ENCODE measurements at places on chromosomes 2 and 18.

DNA sequence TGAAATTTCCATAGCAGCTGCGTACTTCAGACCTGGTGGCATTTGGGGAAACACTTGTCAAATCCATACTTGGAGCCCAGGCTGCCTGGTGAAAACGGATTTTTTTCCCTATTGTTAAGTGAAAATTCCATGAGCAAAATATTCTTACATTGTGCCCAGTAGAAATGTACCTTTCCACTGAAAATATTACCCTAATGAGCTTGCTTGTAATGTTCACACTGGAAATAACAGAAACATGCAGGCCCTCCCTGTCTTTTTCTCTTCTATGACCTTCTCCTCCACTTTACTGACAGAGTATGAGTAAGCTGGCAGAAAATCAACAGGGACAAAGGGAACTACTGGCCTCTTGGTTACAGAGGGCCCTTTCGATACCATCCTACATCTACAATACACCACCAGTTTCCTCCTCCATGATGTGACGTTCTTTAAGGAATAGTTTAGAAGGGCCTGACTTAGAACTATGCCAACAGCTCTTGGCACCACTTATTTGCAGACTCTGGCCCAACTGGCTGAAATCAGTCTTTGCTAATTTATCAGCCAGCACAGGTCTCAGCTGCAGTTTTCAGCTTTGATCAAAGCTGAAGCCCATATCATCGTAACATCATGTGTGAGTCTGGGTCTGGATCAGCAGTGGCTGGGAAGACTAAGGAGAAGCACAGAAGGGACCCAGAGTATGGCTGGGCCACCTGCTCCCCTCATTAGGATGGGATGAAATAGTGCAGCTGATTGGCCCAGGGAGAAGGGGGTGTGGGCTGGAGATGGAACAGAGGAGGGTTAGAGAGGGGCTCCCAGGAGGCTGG, 272.2 kb upstream of the ID2 start:
- DNase-seq, result no peak

GRCh38 chr2:158181171-158181570, 79.5 kb downstream of the UPP2 start:
- DNase-seq, result no peak

DNA sequence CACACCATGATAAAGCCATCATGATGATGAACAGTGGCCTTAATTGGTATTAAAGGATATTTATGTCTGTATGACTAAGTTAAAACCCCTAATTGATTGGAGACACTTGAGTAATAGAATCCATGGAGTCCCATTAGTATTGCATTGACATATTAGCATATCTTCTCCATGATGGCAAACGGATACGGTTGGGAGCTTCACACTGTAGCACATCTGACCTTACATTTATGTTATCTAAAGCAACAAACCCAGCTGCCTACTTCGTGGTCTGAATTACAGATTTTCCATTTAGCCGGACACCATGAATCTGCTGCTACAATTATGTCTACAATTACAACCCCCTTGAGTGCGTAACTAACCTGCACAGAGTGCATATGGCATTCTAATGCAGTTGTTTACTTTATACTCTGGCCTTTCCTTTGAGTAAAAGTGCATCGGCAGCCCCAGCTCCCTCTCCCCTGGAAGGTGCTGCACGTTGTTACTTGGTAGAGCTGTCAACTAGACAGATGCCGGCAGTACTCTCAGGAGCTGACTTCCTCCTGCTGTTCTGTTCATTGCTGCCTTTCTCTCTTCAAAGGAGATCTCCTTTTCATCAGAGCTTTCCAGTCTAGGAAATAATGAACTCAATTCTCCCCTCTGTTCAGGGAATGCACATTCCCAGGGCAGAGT, 92.1 kb downstream of the LRRC30 start:
- DNase-seq, result no peak

- DNase-seq, result no peak
These were observed 811 bp downstream of the ADD2 start for GRCh38 chr2:70767079-70767698.

DNA sequence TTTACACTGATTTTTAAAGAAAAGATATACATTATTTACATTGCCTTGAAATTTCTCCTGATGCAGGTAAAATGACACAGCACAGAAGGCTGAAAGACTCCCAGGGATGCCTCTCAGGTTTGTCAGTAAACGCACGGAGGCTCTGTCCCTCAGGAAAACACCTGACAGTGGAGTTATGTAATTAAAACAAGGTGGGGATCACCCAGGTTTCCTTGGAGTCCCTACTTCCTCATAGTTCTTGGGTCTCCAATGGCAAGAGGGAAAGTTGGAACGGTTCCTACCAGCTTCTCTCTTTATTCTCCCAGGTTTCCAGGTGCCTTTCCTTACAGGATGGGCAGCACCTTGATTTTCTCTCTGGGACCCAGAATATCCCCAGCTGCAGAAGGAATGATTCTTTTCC, 654.8 kb downstream of the SLC4A3 start:
- DNase-seq, result no peak

DNA sequence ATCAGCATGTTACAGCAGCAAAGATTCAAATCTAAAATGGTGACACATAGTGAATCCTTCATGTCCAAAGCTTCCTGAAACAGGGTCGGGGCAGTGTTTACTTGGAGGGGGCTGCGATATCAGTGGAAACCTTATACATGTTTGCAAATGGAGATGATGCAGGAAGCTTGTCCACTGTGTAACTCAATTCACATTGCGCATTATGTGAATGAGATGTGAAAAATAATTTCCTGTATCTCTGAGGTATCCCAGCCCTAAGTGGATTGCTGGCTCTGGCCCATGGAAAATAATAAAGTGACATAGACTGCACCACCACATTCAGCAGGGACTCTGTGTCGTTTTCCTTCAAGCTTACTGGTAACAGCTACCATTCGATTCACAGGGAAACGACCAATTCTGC, 505.5 kb downstream of the GALR1 start:
- DNase-seq, result no peak

- DNase-seq, result peak; percentile 24
These were observed 153.7 kb downstream of the TGIF1 start for GRCh38 chr18:3603421-3604234.

- no peak for DNase-seq
These were observed 4.0 kb upstream of the SLC35F5 start for GRCh38 chr2:113760400-113760799.

DNA sequence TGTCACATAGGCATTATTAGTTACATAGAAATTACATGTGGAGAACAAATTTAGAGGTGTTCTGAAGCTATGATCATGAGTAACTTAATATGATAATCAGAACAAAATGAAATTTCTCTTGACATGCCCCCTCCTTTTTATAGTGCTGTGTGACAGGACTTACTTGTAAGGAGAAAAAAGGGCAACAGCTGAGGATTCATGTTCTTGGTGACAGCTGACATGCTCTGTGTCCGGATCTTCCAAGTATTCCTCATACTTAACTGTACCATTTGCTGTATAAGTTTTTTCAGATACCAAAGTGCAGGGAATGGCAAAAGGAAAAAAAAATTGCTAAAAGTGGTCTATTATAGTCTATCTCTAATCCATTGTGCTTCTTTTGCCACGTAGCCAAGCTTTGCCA, 3.5 kb upstream of the MYL1 start:
- DNase-seq, result no peak

GRCh38 chr2:108184419-108184818, 55.3 kb upstream of the SULT1C3 start:
- no peak for DNase-seq

DNA sequence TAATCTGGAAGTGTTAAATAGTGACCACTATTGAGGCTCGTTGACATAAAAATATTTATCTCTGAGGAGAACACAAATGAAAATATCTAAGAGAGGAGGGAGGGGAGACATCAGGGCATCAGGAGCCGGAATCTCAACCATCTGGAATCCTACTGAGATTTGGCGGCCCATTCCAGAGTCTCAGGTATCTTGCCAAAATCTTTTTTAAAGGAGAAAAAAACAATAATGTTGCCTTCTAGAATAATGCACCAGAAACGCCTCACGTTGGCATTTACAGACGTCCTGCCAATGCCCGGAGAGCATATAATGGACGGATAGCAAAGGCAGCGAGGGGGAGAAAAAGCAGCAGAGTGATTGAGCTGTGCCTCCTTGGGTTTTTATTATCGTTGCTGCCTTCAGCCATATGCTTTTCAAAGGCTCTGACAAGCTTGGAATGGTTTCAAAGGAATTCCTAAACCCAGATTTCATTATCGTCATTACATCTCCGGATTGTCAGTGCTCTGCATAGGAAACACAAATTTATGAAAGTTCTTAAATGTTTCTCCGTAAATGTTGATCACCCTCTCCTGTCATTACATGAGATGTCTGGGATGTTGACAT, 30.9 kb upstream of the EGR4 start:
- DNase-seq, result no peak

DNA sequence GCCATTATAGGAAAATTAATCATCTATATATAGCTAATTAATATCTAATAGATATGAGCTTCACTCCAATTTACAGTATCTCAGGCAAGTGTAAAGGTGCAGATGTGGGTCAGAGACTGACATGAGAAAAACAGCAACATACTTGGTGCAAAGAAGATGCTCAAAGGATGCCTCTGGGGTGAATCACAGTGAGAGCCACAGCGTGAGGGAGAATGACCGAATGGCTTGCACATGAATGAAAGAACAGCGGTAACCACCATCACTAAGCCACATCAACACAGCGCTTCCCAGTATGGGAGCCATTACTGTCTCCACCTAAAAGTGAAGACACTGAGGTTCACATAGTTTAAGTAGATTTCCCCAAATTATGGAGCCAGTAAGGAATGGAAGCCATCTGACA, 423.4 kb upstream of the ID2 start:
- DNase-seq, result no peak

GRCh38 chr2:12774395-12774727, 57.6 kb downstream of the TRIB2 start:
- no peak for DNase-seq

DNA sequence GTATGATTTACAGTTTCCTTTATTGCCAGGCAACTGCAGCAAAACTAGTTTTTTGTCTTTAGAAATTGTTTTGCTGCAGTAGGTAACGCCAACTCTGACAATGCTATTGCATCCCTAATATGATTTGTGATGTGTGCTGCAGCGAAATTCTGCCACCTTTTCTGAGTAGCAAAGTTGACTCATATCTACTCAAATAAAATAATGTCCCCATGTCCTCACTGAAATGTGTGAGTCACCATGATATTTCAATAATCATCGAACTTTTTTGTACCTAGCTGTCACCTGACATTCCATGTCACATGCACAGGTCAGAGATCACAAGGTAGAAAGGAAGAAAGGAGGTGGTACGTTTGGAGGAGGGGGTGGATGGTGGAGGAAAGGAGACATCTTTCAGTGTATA, 205.0 kb downstream of the RAD51AP2 start:
- DNase-seq, result no peak

- no peak for DNase-seq
These were observed 82.8 kb downstream of the SKA1 start for GRCh38 chr18:50457639-50458038.

DNA sequence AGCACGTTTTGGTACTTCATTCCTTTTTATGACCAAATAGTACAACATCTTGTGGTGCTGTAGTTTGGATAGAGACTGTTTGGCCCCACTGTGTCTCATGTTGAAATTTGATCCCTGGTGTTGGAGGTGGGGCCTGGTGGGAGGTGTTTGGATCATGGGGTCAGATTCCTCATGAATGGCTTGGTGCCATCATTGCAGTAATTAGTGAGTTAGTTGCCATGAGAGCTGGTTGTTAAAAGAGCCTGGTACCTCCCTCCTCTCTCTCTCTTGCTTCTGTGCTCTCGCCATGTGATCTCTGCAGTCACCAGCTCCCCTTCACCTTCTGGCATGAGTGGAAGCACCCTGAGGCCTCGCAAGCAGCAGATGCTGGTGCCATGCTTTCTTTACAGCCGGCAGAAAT, 50.9 kb downstream of the NCAPH start:
- DNase-seq, result no peak

DNA sequence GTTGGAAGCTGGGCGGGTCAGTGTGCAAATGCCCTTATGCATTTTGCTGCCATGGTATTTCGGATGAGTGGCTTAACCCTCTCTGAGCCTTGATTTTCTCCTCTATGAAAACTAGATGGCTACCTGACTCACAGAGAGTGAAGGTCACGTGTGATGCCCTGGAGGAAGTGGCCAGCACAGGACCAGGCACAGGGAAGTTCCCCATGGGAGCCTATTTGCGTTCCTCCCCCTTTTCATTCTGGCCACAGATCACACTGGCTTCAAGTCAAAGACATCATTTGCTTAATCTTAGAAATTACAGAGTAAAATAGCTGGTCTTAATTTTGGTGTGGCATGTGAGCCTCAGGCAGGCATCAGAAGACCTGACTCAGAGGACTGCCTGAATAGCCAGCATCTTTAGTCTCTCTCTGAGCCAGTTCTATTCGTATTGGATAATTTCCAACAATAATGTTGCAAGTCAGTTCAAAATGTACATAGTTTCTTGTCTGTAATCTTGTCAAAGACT, 57.6 kb upstream of the CD302 start:
- DNase-seq, result no peak

GRCh38 chr2:112938904-112939303, 27.9 kb downstream of the IL37 start:
- DNase-seq, result no peak

DNA sequence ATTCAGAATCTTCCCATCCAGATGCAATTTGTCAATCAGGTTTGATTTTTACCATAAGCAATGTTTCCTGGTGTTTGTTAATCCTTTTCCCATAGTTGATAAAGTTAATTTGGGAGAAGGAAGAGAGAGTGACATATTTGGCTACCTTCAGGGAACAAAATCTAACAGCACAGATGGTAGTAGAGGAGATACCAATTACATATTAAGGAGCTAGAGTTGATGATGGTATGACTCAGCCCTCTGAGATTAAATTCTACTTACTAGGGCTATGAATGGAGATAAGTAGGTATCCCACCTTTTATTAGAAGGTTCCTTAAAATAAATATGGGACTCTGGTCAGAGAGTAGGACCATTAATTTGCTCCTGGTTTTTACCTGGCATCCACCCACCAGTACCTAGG, 139.7 kb downstream of the EHBP1 start:
- DNase-seq, result no peak

- DNase-seq, result peak; percentile 69
These were observed 46.5 kb downstream of the UNC50 start for GRCh38 chr2:98654699-98655495.

GRCh38 chr18:74148543-74149070, 284 bp downstream of the TIMM21 start:
- DNase-seq, result no peak

DNA sequence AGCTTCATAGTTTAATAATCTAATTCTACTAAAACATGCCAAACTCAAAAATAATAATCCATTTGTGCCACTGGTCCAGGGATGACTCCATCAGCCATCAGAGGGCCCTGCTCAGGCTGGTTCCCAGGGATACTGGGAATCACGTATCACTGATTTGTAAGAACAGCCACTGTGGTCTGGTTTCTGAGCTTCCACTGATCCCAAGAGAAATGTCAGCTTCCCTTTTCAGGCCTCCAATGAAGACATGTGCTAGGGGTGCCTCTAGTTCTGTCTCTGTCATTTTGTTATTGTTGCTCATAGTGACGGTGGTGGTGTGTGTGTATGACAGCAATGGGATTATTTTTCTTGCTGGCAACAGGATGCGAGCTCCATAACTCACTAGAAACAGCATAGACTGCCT, 83.2 kb downstream of the CELF4 start:
- DNase-seq, result no peak

- peak; percentile 76 for DNase-seq
These were observed 48.8 kb downstream of the TMEM163 start for GRCh38 chr2:134669731-134670669.

GRCh38 chr2:173831312-173832229, 133.6 kb downstream of the SP3 start:
- no peak for DNase-seq
